ENCODE measurements at places on chromosomes 12 and 14.

GRCh38 chr12:107053709-107054108, 39.6 kb downstream of the CRY1 start:
- DNase-seq = no peak

- DNase-seq = no peak
Measured at GRCh38 chr12:107282628-107283027, 189.3 kb upstream of the CRY1 start.

DNA sequence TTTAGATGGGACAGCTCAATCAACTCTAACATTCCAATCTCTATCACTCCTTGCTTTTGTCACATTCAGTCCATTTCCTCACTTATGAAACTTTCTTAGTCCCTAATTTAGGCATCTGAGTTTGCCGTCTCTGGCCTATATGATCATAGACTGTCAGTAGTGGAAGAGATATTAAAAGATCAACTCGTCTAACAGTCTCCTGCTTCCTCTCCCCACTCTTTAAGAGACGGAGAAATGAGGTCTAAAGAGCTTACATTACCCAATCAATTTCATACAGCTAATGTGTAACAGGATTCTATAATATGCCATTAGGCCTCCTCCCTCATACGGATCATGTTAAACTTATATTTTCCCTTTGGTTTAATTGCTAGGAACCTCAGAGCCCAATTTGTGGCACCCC, 6.5 kb upstream of the ATP23 start:
- DNase-seq = no peak

- no peak for DNase-seq
Measured at GRCh38 chr12:13227191-13227590, 30.7 kb downstream of the EMP1 start.

GRCh38 chr12:124532331-124532750, 35.1 kb downstream of the NCOR2 start:
- DNase-seq = no peak

DNA sequence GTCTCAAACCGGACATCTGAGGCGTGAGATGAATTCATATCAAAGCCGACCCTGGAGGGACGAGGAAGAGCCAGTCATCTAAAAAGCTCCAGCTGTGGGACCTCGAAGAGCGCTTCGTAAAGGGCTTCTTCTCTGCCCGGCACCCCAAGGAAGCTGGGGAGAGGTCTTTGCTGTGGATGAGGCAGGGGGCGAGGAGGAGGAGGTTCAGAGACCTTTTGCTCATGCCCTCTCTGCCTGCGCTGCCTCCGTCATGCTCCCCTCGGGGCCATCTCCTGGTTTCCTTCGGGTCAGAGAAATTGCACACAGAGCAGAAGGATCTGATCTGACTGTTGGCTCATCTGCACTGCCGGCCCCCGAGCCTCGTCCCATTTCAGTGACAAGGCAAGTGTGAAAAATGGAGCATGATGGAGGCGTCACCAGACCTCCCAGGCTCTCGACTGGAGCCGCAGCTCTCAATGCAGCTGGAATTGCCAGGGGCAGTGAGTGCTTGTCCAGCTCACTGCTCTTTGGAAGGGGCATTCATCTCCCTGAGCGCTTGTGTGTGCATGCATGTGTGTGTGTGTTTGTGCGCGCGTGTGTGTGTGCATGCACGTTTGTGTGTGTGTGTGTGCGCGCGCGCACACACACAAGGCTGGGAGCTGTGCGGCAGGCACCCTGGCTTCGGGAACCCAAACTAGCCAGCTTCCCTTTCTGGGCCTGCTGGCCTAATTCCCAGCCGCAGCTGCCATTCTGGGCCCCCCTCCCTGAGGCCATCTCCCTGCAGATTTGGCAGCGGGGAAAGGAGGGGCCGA, 9.2 kb downstream of the CABP1 start:
- no peak for DNase-seq

DNA sequence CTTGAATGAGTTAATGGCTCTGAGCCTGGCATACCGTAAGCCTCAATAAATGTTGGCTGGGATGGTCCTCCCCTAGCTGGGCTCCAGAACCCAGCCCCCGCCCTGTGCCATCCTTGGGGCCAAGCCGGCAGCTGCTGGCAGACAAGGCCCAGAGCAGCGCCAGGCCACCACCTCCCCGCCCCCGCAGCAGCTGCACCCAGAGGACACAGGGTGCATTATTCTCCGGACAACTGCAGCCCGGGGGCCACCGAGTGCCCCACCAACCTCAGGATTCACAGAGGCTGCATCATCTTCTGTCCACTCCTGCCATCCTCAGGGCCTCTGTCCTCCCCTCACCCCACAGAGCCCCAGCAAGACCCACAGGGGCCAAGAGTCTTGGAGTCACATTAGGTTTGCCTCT, 92.7 kb downstream of the NCOR2 start:
- no peak for DNase-seq

GRCh38 chr12:100753837-100754236, 40.7 kb upstream of the ANO4 start:
- DNase-seq = no peak

- no peak for DNase-seq
Measured at GRCh38 chr12:86257134-86257533, 943 bp upstream of the MGAT4C start.

DNA sequence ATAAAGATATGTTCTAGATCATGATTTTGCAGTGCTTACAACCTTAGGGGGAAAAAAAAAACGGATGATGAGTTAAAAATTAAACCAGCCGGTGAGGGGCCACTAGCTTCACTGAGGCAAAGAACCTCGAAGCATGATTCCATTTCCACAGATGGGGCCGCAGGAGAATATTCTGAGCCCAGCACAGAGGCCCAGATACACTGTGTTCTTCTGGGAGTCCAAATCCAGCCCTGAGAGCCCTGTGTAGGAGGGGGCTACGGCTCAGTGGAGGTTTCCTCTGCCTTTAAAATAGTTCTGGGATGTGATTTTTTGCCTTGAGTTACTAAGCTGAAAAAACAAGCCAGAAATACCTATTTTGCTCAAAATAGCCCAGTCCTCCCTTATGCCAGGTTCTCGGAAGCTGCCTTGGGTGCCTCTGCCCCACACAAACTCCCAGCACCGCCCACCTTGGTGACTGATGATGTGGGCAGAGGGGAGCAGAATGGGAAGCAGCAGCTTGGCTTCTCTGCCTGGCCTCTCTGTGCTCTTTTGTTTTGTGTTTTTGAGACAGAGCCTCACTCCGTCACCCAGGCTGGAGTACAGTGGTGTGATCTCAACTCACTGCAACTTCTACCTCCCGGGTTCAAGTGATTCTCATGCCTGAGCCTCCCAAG, 105.4 kb upstream of the BCL2L14 start:
- DNase-seq = no peak

DNA sequence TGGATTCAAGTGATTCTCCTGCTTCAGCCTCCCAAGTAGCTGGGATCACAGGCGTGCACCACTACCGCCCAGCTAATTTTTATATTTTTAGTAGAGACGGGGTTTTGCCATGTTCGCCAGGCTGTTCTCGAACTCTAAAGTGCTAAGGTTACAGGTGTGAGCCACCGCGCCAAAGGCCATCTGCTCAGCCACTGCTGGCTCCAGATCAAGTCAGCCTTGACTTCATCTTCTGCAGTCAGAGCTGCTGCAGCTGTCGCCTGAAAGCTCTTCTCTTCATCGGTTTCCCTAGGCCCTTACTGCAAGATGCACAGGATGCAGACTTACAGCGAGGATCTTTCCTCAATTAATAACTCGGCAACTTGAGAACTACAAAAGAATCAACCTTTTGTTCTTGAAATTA, 66.8 kb downstream of the CLIP1 start:
- DNase-seq = no peak

GRCh38 chr14:72758420-72758819, 135.5 kb downstream of the DPF3 start:
- no peak for DNase-seq

DNA sequence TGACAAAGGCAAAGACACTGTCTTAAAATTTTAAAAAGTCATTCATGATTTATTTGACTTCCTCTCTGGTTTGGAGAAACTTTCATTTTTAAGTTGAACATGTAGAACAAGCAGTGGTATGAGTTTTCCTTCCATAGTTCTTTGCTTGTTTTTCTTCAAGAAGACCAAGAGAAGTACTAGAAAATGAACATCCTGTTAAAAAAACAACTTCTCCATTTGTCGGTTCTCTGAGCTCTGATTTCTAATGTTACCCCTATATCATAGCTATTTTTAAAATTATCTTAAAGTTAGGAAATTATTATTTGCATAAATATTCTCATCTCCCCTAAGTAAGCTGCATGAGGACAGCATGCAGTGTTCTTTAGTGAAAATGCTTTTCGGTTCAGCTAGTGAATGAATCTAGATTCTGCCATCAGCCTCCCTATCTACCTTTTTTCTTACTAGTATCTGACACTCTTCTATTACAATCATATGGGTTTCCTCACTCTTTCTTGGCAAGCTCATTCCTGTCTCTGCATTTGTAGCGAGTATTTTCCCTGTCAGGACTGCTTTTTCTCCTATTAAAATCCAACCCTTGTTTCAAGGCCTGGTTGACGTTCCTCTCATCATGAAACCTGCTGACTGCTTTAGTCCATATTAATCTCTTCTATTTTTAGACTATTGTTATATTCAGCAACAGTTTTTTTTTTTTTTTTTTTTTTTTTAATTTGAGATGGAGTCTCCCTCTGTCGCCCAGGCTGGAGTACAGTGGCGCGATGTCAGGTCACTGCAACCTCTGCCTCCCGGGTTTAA, 15.8 kb downstream of the DIP2B start:
- no peak for DNase-seq

DNA sequence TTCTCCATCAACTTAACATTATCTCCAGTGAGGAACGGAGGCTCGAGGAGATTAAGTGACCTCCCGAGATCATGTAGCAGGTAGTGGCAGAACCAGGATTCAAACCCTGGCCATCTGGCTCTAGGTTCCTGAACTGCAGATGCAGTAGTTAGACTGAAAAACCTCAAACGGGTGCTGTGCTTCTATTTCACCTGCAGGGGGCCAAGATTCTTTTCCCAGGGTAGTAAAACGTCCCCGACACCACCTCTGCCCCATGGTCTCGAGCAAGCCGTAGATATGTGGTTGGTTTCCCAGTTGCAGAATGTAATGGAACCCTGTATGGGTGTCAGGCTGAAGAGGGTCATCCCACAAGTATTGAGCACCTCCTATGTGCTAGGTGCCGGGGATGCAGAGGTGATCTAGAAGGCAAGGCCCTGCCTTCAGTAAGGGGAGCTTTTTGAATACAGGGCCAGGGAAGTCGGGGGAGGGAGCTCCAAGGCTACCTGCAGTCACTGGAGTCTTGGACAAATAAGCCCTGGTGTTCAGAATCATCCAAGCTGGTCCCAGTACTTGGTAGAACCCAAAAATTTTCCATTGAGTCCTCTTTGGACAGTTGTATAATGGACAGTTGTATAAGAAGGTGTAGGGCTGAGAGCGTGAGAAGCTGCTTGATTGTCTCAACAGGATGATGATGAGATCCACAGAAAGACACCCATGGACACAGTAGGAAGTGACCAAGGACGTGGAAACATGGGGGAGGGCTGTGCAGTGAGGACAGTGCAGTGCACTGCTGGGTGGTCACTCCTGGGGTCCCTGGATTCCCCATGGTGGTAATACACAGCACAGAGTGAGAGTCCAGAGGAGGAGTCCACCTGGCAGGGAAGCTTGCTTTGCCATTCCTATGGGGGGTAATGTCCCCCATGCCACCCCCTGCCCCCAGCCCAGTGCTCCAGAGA, 197.2 kb downstream of the CHST11 start:
- DNase-seq = no peak

- DNase-seq = no peak
Measured at GRCh38 chr14:95180966-95181741, 23.8 kb upstream of the DICER1 start.

GRCh38 chr14:71190770-71191374, 283.6 kb downstream of the PCNX1 start:
- DNase-seq = no peak

DNA sequence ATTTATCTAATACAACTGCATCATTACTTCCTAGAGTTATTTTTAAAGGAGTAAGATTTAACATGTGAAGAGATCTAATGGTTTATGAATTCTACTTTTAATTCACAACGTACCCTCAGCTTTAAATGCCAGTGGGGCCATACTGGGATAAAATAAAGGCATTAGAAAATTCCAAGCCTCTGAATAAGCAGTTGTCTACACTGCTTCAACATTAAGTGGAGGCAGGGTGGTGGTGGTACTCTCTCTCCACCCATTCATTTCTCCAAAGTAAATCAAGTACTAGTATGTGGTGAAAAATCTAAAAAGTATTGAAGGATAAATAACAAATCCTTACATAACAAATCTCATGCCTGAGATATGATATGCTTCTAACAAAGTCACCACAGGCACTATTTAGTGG, 52.4 kb downstream of the FERMT2 start:
- DNase-seq = no peak

- DNase-seq = no peak
Measured at GRCh38 chr12:80277732-80278131, 166.3 kb upstream of the PTPRQ start.

GRCh38 chr12:6914246-6914946, at the start of gene ENO2:
ENO2 (plus strand) TSS chr12:6914580; CDS start chr12:6915833, 1,253 bp downstream.
- DNase-seq = no peak

DNA sequence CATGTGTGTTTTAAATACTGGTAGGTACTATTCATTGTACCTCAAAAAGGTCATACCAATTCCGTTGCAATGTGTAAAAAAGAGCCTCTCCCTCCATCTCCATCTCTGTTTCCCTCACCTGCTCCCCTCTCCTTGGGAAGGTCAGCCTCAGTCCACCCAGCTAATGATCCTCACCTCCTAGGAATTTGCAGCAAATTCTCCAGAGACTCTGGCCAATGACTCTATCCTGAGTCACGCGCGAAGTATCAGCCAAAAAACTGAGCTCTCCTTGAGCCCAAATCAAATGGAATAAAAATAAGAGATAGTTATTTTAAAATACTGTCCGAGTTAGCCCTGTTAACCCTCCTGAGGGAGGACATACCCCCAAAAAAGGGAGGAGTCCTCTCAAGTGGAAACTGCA, 148.4 kb downstream of the DPF3 start:
- no peak for DNase-seq

DNA sequence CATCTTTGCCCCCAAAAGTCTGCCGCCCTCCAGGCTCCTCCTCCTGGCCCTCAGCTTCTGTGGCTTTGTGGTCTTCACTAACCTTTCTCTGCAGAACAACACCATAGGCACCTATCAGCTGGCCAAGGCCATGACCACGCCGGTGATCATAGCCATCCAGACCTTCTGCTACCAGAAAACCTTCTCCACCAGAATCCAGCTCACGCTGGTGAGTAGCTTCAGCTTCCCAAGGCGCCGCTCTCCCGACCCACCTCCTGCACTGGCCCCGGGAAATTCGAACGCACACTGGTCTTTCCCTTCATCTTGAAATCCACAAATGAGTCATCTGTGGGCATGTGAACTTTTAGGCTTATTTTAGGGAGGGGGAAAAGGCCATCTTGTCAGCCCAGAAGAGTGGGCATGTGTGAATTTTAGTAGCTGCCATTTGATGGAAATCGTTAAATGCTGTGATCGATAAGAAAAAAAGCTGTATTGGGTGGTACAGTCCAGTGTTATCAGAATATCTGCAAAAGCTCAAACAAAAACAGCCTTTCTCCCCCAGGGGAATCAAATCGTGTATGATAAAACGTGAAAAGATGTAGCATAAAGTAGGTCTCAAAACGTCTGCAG, 700 bp downstream of the SLC35E3 start:
- peak; percentile 53 for DNase-seq

- no peak for DNase-seq
Measured at GRCh38 chr12:26229910-26230309, 34.5 kb downstream of the SSPN start.

Data from T47D (cell line).